ENCODE measurements at places on chromosomes 16 and 17.
A peak's percentile ranks its signal among the peaks of the same experiment; 100 is the strongest.

- no peak for DNase-seq
These were observed 397 bp downstream of the CDC42EP4 start for GRCh38 chr17:73311428-73311780.

GRCh38 chr16:86259499-86259898 lies 250.8 kb upstream of the FOXF1 start:
- DNase-seq, result no peak

DNA sequence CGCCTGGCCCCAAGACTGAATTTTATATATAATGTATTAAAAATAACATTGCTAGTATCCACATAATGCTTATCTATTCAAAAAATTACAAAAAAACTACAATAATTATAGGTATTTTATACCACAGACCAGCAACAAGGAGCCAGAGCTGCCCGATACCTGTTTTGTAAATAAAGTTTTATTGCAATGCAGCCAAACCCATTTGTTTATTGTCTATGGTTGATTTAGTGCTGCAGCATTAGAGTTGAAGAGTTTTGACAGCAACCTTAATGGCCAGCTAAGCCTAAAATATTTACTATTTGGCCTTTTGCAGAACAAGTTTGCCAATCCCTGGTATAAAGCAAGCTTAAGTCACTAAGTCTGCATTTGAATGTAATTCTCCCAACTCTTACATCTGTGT lies 5.6 kb downstream of the MEIOC start:
- DNase-seq, result no peak

DNA sequence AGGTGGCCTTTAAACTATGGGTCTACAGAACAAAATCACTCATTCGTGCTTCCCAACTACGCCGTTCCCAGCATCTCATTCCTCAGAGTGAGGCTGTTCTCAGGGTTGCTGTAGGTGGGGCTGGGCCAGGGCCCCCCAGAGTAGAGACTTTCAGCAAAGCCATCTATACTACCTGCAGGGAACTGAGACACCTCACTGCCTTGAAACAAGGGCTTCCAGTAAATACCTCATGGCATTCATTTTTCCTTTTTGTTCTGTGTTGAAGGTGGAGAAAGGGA lies 4.2 kb upstream of the SDK2 start:
- DNase-seq, result no peak

DNA sequence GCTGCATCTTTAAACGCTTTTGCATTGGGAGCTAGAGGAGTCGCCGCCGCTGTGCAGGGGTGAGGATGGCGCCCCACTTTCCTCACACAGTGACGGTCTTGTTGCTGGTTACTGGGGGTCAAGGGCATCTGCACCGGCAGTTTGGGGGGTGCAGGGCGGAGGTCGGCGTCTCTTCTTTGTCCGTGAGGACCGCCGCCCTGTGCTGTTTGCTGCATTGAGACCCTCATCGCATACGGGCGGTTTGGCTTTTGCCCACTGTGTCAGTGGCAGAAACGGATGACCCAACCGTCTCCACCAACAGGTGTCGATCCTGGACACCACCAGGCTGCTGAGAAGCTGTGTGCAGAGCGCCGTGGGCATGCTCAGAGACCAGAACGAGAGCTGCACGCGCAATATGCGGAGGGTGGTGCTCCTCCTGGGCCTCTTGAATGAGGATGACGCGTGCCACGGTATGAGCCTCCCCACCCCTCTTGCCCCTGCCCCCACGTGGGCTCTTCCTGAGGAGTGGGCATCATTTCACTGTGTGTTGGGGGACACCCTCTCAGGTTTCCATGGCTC lies 61.2 kb upstream of the ENDOV start:
- no peak for DNase-seq

DNA sequence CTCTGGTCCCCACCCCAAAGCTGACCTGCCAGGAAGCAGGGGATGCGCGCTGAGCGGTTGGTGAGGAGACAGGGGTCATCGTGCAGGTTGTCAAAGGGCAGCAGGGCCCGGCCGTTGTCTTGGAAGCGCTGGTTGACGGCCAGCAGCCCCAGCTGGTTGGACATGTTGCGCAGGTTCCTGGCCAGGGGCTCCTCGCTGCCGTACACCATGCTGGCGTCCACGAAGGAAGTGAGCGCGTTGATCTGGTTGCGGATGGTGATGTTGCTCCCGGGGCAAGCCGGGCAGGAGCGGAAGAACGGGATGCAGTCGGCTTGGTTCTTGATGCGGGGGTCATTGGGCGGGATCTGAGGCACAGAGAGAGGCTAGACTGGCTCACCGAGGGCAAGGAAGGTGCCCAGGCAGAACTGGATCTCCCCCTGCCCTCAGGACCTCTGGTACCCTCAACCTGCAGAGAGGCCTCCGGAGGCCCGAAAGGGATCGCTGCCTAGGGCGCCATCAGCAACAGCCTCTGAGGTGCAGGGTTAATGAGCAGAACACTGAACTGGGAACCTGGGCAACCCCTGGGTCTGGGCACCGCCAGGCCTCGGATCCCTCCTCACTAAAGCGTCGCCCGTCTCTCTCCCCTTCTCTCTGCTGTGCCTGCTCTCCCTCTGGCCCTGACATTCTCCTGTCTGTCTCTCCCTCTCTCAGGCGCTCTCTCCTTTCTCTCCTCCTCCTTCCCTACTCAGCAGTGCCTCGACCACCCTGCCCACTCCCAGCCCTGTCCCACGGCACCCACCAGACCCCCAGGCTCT lies 2.7 kb downstream of the MPO start:
- no peak for DNase-seq

DNA sequence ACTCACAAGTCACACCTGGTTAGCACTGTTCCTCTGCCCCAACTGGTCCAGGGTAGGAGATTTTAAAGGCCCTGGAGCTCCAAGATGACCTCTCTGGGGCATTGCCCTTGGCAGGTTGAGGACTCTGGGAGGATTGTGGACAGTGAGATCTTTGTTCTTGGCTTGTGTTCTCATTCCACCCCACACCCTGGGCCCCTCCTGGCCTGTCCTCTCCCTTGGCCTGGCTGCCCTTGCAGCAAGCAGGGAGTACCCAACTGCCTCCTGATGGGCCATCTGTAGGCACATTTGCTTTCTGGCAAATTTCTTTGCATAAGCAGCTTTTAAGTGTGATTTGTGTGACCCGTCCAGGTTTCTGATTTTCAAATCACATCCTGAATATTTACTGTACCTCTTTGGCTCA lies 239.6 kb downstream of the UTP18 start:
- DNase-seq, result no peak

DNA sequence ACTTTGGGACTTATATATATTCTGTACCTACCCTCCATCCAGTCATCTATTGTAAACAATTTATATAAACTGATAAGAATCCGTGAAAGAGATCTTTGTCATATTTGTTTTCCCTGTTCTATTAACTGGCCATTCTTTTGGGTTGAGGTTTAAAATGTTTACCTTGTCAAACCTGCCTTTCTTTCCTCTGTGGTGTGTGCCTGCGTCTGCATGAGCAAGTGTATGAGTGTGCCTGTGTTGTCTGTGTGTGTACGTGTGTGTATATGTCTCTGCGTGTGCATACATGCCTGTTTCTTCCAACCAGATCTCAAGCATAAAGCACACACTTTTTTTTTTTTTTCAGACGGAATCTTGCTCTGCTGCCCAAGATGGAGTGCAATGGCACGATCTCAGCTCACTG lies 201.5 kb downstream of the C16orf95 start:
- no peak for DNase-seq

DNA sequence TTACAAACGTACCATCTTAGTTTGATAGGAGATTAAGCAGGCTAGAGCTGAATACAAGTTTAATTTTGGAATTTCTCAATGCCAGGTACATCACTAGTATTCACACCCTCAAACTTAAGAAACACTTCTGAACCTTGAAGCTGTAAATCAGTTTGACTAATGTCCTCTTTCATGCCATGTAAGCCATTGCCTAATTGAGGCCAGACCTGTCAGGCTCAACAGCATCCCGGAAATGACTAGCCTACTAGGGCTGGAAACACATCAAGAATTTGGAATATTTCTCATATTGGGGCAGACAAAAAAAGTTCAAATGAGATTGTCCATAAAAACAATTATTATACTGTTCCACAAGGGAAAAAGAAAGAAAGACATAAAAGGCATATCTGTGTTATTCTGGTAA lies 1.7 kb downstream of the USP32 start:
- no peak for DNase-seq

GRCh38 chr16:4871071-4871470 lies 23.8 kb downstream of the UBN1 start:
- no peak for DNase-seq

GRCh38 chr16:84768061-84768807 lies 51.6 kb upstream of the CRISPLD2 start:
- DNase-seq, result no peak

- DNase-seq, result no peak
These were observed 45.9 kb upstream of the CLEC19A start for GRCh38 chr16:19239511-19240155.

GRCh38 chr17:77600346-77600745 lies 358.2 kb upstream of the TNRC6C start:
- DNase-seq, result no peak

DNA sequence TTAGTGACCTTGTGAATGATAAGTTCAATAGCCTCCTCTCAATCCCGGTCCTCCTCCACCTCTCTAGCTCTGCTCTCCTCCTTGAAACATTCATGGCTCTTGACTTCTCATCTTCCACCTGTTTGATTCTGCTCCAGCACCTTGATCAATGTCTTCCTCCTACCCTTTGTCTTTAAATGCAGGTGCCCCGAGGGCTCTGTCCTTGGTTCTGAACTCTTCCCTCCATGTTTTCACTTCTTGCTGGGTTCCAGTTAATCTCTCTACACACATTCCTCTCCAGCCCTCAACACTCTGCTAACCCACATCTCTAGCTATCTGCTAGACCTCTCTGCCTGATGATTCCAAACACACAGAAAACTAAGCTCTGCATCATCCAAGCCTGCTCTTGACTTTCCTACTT lies 13.4 kb downstream of the CD300E start:
- DNase-seq, result no peak

GRCh38 chr16:28212532-28212873 lies 738 bp upstream of the XPO6 start:
- DNase-seq, result no peak

GRCh38 chr17:48026502-48027321 lies 10.9 kb downstream of the COPZ2 start:
- DNase-seq, result peak; percentile 90
